ENCODE measurements at places on chromosomes 13 and 19. TPM values are rescaled to one million over a fixed set of nuclear protein-coding genes. Genes with fewer than 3 reads are reported as not detected.

LMTK3 gene
- 22.4 TPM for total RNA-seq

FFAR1 gene
- total RNA-seq: not detected

DNA sequence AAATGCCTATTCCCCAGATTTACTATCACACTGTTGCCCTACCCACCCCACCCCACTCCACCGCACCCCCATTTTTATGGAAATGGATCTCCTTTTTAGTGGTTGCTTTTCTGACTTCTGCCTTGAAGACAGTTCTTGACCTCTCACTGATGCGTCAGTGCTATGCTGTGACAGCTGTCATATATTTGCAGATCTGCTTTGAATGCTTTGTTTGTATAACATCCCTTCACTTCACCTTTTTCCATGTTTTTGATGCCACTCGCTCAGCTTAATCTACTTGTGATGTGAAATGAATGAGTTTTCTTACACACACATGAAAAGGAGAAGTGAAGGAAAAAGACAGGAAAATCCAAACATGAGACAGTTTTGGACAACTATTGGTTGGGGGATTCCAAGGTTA is 731.0 kb downstream of the SLITRK6 start:
- no peak for DNase-seq

NDUFS7 gene
- 114 TPM for total RNA-seq

DNA sequence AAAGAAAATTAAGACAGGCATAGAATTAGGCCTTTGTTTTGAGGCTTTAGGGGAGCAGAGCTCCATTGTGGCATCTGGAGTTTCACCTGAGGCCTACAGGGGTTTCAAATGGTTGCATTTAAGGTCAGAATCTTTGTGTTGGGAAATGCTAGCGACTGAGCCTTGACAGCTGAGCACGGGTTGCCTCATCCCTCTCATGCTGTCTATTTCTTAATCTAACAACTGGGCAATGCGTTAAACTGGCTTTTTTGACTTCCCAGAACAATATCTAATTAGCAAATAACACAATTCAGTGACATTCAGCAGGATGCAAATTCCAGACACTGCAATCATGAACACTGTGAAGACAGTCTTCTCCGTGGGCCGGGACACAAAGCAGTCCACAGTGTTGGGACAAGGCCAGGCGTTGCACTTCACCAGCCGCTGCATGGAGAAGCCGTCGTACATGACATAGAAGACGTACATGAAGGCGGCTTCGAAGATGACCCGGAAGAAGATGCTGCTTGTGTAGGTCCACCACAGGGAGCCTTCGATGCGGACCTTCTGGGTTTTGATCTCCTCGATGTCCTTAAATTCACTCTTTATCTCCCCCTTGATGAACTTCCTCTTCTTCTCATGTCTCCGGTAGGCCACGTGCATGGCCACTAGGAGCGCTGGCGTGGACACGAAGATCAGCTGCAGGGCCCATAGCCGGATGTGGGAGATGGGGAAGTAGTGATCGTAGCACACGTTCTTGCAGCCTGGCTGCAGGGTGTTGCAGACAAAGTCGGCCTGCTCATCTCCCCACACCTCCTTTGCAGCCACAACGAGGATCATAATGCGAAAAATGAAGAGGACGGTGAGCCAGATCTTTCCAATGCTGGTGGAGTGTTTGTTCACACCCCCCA is 3.8 kb downstream of the GJB2 start:
- DNase-seq: no peak

- DNase-seq: peak; percentile 57
Measured at GRCh38 chr13:46731535-46731934, 65.4 kb downstream of the ESD start.

Data from Caco-2 (cell line).